ENCODE measurements at places on chromosomes 6 and 20. TPM values are rescaled to one million over a fixed set of nuclear protein-coding genes. Genes with fewer than 3 reads are reported as not detected.

PTCHD4 gene
- total RNA-seq: 27.9 TPM

ZBP1 gene
- total RNA-seq: not detected

EEF1A2 gene
- 281 TPM for total RNA-seq

ENPP3 gene
- total RNA-seq: 0.63 TPM

PHF3 gene
- 124 TPM for total RNA-seq

REM1 gene
- total RNA-seq: 0.31 TPM

NKX2-4 gene
- not detected for total RNA-seq

PKIB gene
- total RNA-seq: 0.94 TPM

OVOL2 gene
- total RNA-seq: 0.94 TPM

SLC26A8 gene
- total RNA-seq: 3.8 TPM

AIF1 gene
- 3.4 TPM for total RNA-seq

MROH8 gene
- 4.4 TPM for total RNA-seq

TNFRSF6B gene
- total RNA-seq: 1.3 TPM

LPA gene
- 2.5 TPM for total RNA-seq
